ENCODE measurements at places on chromosomes 13 and 19. TPM values are rescaled to one million over a fixed set of nuclear protein-coding genes. Genes with fewer than 3 reads are reported as not detected.

The RAB11B gene
- total RNA-seq = 125 TPM

The ZNF773 gene
- 18.7 TPM for total RNA-seq

The IZUMO2 gene
- total RNA-seq = not detected

The CEACAM4 gene
- total RNA-seq = 1.1 TPM

The KLK10 gene
- not detected for total RNA-seq

The UGGT2 gene
- 20.8 TPM for total RNA-seq

The ALKBH6 gene
- 23.7 TPM for total RNA-seq

The ZNF473 gene
- 9.1 TPM for total RNA-seq

The AMER2 gene
- 0.61 TPM for total RNA-seq

The MIDN gene
- 115 TPM for total RNA-seq

The ACER1 gene
- total RNA-seq = not detected

GRCh38 chr13:58341318-58341717 lies 709.8 kb downstream of the PCDH17 start:
- no peak for DNase-seq

DNA sequence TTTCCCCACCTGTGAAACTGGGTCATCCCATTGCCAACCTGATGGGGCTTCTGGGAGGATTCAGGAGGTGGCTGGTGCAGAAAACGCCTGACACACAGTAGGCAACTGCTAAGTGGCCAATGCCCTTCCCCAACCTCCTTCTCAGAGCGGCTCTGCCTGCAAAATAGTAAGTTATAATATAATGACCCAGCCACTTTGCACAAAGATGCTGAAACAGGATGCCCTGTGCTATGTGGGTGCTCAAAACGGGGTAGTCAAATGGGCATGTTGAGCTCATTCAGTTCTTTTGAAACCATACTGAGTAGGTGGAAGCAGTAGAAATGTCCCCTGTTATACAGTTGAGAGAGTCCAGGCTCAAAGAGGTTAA lies 507 bp downstream of the MARCHF2 start:
- DNase-seq = no peak

GRCh38 chr13:88651531-88651930 lies 980.4 kb downstream of the SLITRK5 start:
- no peak for DNase-seq

- peak; percentile 25 for DNase-seq
Observed at GRCh38 chr13:112710855-112711527, 21.2 kb downstream of the ATP11A start.

GRCh38 chr19:5123646-5124045 lies 154.7 kb downstream of the KDM4B start:
- DNase-seq = no peak

DNA sequence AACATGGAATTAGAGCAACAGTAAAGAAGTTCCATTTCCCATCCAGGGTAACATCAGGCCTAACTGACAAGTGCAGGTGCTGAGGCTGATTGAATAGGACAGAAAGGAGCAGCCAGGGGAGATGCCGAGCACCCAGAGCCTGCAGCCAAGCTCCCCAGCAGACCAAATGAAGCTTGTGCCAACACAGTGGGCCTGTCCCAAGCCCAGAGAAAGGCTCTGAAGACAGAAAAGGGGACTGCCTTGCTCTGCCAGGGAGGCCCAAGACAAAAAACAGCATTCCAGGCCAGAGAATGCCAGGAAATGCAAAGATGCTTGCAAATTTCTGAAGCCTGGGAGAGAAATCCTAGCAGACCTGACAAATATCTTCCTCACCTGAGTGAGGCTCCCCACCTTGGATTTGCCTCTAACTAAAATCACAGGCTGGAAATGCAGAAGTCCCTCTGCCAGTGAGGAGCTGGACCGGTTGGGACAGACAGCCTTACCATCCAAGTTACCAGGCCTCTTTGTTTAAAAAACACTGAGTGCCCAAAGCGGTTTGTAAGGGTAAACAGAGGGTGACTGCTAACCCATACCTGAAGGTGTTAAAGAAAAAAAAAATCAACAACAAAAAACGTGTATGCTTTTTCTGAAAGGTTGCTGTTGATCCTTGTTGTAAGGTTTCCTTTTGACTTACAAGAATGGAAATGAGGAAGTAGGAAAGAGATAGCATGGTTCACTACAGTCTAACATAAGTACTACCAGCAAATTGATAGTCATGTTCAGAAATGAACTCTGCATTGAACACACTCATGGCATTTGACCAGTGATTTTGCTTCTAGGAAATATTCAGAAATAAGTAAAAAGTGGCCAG lies 11.8 kb upstream of the HMGB1 start:
- no peak for DNase-seq

DNA sequence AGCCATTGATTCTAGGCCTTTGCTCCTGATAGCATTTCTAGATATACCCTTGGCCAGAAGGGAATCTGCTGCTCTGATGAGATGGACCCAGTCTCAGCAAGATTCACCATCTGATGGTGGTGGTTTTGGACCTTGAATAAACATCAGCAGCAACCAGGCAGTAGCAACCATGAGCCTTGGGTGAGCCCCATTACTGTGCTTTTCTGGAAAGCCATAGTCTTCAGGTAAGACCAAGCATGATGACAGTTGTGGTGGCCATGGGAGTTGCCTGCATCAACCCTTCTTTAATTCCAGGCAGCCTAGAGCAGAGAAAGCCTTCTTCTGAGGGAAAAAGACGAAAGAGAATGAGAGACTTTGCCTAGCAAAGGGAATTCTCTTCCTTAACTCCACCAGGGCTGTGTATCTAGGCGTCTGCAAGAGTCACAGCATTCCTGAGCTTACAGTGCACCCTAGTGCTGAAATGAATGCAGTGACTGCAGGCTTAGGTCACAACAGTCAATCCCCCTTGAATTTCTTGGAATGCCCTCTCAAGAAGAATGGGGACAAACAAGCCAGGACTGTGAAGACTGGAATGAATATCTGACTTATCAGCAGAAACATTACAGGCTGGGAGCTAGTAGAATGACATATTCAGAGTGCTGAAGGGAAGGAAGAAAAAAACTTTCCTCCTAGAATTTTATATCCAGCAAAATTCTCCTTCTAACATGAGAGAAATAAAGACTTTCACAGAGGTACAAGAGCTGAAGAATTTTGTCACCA lies 942.4 kb upstream of the PCDH20 start:
- DNase-seq = no peak

DNA sequence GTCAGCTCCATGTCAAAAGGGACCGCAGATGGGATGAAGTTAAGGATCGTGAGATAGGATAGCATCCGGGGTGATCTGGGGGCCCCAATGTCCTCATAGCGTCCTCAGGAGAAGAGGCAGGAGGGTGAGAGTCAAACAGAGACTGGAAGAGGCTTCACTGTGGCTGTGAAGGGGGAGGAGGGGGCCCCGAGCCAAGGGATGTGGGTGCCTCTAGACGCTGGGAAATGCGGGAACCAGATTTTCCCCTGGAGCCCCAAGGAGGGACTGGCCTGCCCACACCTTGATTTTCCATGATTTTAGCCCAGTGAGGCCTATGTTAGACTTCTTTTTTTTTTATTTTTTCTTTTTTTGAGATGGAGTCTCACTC lies 61.2 kb downstream of the GNG7 start:
- DNase-seq = no peak

- no peak for DNase-seq
Observed at GRCh38 chr13:51577690-51578089, 6.6 kb upstream of the WDFY2 start.

- no peak for DNase-seq
Observed at GRCh38 chr19:16226184-16226591, 28.5 kb downstream of the AP1M1 start.

DNA sequence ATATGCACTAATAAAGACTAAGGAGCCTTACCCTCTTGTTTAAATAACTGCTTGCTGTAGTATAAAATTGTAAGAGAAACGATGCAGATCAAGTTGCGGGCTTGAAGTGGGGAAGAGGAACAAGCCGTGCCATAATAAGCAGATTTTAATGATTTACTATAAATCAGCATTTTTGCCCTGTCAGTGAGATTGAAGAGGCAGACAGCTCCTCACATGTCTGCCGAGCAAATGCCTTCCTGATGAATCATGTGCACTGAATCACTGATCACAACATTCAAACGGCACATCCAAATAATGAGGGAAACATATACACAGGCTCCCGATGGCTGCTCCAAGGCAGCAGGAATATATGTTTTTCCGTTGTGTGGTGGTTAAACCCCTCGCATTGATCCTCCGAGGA lies 282.9 kb downstream of the TSHZ3 start:
- no peak for DNase-seq

- DNase-seq = no peak
Observed at GRCh38 chr19:18606281-18607225, at the start of gene CRLF1. Gene CRLF1 (minus strand): TSS chr19:18606799. CDS start chr19:18606656, 143 bp downstream.

- DNase-seq = no peak
Observed at GRCh38 chr13:56718791-56719190, 421.9 kb upstream of the PRR20A start.

DNA sequence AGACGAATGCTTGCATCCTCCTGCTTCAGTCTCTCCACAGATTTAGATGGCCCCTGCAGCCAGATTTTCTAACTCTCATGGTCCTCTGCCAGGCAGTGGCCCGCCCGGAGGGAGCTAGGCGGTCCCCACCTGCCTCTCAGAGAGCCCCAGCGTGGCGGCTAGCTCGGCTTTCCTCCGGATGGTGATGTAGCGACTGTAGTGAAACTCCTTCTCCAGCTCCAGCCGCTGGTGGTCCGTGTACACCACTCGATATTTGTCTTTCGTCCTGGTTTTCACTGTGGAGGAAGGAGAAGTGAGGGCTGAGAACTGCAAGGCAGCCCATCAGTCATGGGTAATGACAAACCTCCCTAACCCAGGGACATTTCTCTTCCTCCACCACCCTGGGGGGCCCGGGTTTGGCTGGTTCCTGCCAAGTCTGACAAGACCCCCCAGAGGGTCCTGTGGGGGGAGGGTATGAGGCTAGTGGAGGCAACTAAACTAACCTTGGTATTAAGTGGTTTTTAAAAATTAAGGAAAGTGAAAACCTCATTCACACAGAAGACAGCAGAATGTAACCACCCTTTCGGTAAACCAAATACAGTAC lies 4.3 kb downstream of the CDX2 start:
- DNase-seq = no peak

GRCh38 chr19:17522988-17523872 lies 11.8 kb downstream of the PGLS start:
- peak; percentile 54 for DNase-seq

GRCh38 chr19:8083141-8083540 lies 30.6 kb downstream of the CCL25 start:
- DNase-seq = no peak

GRCh38 chr13:99065235-99066015 lies 87.6 kb upstream of the DOCK9 start:
- no peak for DNase-seq

DNA sequence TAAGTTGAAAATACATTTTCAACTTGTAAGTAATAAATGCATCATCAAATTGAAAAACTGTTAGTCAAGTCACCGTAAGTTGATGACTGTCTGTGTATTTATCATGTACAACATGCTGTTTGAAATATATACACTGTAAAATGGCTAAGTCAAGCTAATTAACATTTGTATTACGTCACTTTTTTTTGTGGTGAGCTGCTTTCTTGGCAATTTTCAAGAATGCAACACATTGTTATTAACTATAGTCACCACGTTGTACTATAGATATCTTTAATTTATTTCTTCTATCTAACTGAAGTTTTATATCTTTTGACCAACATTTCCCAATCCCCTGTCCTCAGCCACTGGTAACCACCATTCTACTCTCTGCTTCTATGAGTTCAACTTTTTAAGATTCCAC lies 57.0 kb downstream of the RBM26 start:
- DNase-seq = no peak

GRCh38 chr13:69600811-69601210 lies 506.8 kb upstream of the ATXN8OS start:
- no peak for DNase-seq

- no peak for DNase-seq
Observed at GRCh38 chr13:97205982-97206381, 16.2 kb upstream of the MBNL2 start.

- no peak for DNase-seq
Observed at GRCh38 chr13:33846303-33847062, 28.5 kb downstream of the RFC3 start.

- no peak for DNase-seq
Observed at GRCh38 chr19:31314156-31314555, 35.1 kb downstream of the TSHZ3 start.

DNA sequence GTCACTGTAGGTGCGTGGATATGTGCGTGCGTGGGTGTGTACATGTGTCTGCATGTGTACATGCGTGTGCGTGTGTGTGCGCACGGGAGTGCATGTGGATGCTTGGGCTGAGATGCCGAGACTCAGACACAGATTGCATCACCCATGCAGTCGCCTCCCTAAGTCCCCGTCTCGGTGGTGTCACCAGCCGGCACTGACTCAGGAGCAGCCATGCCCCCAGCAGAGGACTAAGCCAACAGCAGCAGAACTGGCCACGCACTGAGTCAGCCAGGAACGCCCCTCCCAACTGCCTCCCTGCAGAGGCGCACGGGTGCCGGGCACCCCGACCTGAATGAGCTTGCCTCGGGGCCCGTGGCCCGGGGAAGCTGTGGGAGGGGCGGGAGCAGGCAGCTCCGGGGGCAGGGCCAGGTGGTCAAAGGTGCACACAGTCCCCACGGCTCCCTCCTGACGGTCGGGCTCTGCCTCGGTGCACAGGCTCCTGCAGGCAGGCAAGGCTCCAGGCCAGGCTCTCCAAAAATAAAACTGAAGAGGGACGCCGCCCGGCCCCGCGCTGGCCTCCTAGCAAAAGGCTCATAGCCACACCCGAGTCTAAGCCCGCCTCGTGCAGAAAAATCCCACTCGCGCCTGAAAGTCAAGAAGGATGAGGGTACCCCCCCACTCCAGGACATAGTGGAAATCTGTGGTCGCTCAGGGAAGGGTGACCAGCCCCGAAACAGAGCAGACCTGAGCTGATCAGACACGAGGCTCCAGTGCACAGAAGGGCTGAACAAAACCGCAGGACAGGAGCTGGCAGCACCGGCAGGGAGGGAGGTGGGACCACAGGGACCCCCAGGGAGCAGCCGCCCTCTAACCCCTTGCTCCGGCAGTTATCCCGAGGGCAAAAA lies 49.2 kb downstream of the GADD45B start:
- no peak for DNase-seq

DNA sequence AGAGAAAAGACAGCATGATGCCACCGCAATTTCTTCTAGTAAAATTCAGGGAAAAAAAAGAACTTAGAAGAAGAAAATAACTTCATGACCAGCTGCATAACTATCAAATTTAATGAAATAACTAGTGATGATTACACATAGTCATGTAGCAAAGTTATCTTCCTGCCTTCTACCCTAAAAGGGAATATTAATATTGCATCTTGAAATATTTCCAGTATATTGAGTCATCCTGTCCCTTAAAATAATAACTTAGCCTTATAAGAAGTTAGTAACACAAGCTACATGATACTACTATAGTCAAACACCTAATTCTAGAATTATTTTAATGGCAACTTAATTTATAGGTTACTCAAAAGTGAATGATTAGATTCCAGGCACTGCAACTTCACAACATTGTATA lies 289.2 kb downstream of the KLF12 start:
- DNase-seq = no peak

- no peak for DNase-seq
Observed at GRCh38 chr13:40438022-40438680, 228.3 kb downstream of the FOXO1 start.

GRCh38 chr13:97883396-97883795 lies 70.1 kb upstream of the IPO5 start:
- no peak for DNase-seq
